Stimulated activated CD4-positive, alpha-beta T cell treated with anti-CD3 and anti-CD28 coated beads, Interleukin-1b, Interleukin-23, amount 100 ng/mL, for 1 hour (primary cell): ENCODE measurements at places on chromosomes 6 and 20.

DNA sequence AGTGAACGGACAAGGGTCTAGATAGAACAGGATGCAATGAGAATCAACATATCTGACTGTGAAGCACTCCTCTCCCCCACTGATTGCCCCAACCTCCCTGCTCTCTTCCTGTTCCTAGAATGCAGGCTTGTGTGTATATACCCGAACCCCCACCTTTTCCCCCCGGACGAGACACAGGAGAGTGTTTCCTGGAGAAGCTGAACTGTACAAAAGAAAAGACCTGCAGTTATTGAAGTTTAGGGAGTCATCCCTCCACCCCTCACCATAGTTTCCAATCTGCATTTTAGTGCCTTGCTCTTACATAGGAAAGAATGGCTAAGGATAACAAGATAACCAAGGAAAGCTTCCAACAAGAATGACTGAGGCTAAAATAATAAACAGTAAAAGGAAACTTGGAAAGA is 55.5 kb upstream of the PDE10A start:
- DNase-seq: no peak

GRCh38 chr20:328027-328974 is 2.9 kb downstream of the SOX12 start:
- no peak for DNase-seq

DNA sequence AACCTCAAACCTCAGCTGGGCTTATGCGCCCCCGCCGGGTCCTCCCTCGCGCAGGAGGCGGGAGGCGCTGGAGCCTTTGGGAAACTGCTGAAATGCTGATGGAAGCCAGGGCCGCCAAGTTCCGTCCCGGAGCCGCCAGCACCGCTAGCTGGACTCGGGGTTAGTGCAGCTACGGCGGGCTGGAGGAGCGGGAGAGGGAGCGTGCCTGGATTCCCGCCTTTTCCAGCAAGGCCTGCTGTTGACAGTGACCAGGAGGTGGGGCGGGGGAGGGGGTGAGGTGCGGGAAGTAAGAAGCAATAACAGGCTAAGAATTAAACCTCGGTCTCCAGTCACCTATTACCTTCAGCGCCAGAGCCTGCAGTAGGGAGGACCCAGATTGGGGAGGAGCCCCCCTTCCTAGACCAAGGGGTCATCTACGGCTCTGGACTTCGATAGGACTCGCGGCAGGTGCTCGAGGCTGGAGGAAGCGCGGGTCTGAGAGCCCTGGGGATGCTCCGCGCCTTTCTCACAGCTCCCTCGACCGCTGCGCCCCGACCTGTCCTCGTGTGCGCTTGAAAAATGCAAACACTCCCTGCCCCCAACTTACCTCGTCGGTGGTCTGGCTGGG is 20.5 kb downstream of the COL9A1 start:
- no peak for DNase-seq

DNA sequence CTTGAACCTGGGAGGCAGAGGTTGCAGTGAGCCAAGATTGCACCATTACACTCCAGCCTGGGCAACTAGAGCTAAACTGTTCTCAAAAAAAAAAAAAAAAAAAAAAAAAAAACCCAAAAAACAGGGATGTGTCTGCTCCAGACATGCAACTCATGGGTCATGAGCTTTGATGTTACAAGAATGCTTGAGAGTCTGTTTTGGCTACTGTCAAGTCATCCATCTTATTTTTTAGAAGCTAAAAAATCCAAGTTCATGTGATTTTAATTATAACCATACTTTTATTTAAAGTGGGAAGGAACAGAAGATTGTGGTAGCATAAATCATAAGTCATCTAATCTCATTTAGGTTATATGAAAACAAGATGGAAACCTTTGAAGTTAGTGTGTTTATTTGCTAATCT is 120.6 kb downstream of the PDE7B start:
- no peak for DNase-seq

DNA sequence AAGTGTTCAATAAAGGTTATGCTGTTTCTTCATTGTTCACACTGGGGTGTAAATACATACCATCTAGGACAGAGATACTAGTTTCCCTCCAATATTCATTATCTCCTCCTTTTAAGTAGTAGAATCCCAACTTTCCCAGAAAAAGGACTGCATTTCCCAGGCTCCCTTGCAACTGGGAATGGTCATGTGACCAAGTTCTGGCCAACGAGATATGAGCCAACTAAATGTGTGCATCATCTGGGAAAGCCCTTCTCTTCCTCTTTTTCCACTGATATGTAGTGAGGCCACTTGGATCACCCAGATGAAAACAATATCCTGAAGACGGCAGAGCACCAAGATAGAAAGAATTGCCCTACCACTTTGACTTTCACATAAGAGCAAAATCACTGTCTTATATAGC is 97.9 kb upstream of the PTPRT start:
- DNase-seq: no peak

GRCh38 chr6:116012951-116013350 is 47.7 kb downstream of the FRK start:
- DNase-seq: no peak

- no peak for DNase-seq
These were observed 184.1 kb upstream of the GMDS start for GRCh38 chr6:2429460-2429859.

DNA sequence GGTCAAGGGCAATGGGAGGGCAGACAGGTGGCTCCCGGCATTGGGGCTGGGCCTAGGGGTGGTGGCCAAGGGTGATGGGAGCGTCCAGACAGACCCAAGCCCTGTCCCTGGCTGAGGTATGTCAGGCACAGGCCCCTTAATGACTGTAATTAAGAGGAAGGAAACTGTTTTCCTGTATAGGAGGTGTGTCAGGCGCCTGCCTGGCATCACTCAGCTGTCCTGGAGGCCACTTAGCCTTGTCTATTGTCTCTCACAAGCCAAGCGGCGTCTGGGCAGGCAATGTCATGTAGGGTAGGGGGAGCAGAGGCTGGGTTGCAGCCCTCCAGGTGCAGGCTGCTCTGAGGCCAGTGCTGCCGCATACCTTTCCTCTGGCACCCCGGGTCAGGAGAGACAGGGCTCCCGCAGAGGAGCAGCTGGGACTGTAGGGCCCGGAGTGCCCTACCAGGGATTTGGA is 3.9 kb upstream of the FAM83C start:
- DNase-seq: no peak

DNA sequence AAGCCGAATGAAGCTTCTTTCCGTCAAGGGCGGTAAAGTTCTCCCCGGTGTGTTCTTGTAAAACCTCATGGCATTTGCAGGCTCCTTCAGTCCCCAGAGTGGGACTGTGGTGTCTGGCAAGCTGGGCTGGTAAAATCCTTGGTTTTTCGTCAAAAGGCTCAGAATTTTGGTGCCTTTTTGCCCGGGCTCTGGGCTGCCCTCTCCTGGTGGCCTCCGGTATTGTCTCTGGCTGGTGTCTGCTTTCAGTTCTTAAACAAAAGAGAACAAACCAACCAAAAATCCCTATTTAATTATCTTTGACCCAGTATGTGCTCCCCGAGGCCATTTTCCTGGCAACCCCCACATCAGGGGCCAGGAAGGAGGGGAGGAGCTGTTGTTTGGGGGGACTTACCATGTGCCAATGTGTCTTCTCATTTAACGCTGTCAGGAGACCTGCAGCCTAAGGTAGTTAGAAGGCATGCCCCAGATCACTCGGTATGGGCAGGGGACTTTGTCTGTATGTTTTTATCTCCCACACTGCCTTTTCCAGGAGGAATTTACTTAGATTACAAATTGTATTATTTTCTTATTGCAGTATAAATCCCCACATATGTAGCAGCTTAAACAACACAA is 11.1 kb downstream of the CDH4 start:
- no peak for DNase-seq

- DNase-seq: no peak
These were observed 264.6 kb upstream of the CDYL start for GRCh38 chr6:4511641-4512020.

DNA sequence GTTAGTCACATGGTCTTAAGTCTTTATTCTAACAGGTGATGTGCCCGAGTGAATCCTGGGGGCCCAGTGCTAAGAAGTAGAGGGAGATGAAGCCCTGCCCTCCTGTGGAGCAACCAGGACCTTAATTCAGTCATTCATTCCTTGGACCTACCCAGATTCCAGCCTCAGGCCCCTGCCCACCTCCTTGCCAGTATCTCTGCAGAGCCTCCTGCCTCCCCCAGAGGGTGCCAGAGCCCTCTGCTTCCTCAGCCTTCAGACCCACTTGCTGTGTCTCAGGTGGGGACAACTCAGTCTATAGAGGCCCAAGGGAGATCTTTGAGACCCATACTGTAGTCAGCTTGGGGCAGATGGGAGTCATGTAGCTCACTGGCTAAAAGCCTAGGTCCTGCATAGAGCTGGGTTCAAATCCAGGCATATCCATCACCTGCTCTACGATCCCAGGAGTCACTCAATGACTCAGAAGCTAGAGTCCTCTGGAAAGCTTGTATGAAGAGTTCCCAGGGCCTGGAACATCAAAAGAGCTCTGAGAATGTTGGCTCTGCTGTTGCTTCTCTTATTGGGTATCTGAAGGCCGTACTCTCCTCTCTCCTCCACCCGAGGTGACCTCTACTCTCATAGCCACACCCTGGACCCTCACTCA is 3.9 kb upstream of the SIGLEC1 start:
- DNase-seq: no peak

DNA sequence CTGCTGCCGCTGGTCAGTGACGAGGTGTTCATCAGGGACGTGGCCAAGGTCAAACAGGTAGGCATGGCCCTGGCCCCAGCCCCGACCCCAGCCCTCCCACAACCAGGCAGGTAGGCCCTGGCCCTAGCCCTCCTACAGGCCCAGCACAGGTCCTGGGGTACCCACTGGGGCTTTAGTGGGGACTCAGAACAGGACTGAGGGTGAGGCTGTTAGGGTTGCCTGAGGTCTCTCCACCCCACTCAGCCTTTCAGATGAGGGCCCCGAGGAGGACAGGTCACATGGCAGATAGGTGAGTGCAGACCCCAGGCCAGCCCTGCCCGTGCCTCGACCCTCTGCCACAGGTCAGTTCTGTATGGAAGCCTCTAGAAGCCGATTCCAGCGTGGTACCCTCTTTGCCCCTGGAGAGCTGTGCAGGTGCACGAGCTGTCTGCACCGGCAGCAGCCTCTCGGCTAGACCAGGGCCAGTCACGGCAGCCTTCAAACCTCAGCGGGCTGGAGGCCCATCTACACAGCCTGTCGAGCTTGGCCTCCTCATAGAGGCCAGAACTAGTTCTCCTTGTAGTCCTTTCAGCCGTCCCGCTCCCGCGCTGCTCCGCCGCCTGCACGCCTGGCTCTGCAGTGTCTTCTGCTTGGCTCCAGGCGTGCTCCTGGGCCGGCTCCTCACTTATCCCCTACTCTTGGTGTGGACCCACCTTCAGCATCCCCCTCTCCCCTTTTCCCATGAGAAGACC is 35.5 kb downstream of the PYGB start:
- DNase-seq: no peak

DNA sequence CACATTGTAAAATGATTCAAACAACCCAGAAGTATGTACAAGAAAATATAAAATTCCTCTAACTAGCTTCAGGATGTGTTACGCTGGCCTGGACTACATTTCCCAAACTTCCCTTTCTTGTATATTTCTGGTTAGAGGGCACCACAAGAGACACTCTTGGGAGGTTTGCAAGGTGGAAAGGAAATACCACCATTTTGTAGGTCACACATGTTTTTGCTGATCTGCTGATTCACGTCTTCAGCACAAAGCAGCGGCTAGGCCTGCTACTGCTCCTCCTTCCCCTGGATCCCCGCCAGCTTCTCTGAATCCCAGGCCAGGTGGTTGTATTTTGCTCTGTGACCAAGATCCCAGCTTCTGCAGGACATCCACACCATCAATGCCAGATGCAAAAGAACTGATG is 104.2 kb downstream of the AGPAT4 start:
- DNase-seq: no peak

GRCh38 chr6:39997101-39997635 is 62.9 kb upstream of the MOCS1 start:
- DNase-seq: no peak

GRCh38 chr20:10192171-10192570 is 26.5 kb upstream of the SNAP25 start:
- DNase-seq: no peak

DNA sequence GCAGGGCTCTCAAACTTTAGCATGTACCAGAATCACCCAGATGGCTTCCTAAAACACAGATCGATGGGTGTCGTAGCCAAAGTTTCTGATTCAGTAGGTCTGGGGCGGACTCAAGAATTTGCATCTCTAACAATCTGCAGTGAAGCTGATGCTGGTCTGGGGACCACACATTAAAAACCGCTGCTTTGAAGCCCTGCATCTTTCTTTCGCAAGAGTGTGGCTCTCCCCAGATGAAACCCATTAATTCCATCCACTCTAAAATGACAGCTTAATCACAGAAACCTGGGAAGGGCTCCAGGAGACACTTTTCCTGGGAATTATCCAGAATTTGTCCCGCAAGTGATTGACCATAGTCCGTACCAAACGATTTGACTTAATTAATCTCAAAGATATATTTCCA is 319.8 kb upstream of the PLCB4 start:
- DNase-seq: no peak

GRCh38 chr20:23205611-23206041 is 119.5 kb upstream of the CD93 start:
- no peak for DNase-seq

DNA sequence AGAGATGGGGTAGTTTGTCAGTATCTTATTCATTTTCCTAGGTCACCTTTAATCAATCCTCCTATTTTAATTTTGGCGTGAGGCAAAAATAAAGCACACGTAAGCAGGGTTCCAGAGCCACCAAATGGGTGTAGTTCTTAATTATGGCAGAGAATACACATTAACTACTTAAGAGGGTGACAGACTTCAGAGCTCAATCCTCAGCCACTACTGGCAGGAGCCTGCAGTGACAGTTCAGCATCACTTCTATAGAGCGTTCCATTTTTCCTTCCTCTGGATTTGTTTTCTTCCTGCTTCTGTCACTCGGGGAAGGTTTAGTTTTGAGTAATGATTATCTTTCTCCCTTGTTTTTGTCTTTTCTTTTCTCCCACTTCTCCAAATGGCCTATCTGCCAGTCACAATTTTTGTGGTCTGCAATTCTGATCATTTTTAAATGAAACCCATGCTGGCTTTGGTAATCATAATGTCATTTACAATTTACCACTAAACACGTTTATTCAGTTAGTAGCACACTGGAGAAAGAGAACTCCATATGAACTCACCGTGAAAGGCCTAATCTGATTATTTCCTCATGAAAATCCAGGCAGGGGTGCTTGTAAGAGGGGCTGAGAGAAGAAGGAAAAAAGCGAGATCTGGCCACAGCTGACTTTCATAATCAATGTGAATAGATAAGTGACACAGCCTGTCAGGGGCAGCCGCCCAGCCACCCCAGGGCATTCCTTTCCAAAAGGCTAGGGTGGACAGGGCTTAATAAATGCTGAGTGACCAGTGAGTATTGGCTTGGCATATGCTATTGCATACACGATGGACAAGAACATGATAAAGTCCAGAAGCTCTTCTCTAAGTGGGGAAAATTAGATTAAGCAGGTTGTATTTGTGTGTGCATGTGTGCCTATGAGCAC is 412.1 kb downstream of the PKHD1 start:
- DNase-seq: no peak

DNA sequence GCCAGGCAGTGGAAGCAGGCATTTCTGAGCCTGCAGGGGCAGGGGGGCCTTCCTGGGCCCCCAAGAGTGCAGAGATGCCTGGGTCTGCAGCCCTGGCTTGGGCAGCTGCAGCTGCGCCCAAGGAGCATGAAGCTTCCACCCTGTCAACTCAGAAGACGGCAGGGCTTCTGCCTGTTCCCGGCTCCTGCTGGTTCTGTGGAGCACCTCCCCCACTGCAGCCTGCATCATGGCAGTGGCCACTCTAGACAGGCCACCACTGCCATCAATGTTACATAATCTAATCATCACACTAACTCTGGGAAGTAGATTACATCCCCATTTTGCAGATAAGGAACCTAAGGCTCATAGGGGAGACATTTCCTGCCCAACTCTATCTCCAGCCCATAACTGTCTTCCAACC is 21.1 kb upstream of the TOP1 start:
- no peak for DNase-seq

- DNase-seq: no peak
These were observed 798.5 kb upstream of the EPHA7 start for GRCh38 chr6:94217836-94218235.
